GM18507 (cell line): ENCODE measurements at places on chromosomes 6 and 20.

DNA sequence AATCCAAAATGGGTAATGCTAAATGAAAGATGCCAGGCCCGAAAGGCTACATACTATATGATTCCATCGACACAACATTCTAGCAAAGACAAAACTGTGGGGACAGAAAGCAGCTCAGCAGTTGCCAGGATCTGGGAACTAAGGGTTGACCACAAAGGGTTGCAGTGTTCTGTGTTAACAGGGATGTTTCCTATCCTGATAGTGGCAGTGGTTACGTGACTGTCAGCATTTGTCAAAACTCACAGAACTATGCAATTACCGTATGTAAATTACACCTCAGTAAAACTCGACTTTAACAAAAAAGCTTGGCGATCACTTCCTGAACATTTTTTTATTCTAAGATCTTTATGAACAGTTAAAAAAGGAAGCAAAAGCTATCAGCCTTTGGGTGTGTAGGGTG lies 83.9 kb downstream of the BANF2 start:
- no peak for DNase-seq

DNA sequence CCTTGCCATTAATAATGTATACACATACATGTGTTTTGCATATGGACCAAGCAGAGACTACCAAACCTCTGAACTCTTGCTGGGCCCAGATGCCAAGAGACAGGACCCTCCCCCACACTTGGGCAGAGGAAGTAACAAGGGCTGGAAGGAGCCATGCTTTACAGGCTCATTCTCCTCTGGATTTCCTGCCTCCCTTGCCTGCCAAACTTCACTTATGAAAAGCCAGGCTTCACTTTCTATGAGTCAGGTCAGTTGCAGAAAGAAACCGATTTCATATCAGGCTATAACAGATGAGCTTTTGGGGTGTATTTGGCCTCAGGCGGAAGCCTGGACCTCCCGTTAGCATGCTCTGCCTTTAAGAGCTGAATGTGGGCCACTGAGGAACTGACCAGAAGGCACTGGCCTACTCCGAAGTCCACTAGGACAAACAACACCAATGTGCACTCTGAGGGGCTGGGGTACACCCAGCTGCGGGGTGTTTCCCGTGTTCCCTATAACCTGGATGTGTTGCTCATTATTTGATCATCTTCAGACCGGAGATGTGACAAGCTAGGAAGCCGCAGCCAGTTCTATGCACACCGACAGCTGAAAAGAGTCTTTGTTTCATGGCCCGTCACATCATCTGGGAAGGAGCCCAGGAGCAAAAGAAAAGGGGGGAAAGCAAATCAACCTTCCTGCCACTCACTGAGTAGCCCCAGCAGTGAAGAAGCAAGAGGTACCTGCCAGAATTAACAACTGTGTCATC lies 28.5 kb downstream of the HAO1 start:
- DNase-seq, result no peak

- no peak for DNase-seq
These were observed 31.8 kb downstream of the PHACTR1 start for GRCh38 chr6:12748411-12748810.

GRCh38 chr6:143236151-143236798 lies 175.6 kb downstream of the AIG1 start:
- no peak for DNase-seq

DNA sequence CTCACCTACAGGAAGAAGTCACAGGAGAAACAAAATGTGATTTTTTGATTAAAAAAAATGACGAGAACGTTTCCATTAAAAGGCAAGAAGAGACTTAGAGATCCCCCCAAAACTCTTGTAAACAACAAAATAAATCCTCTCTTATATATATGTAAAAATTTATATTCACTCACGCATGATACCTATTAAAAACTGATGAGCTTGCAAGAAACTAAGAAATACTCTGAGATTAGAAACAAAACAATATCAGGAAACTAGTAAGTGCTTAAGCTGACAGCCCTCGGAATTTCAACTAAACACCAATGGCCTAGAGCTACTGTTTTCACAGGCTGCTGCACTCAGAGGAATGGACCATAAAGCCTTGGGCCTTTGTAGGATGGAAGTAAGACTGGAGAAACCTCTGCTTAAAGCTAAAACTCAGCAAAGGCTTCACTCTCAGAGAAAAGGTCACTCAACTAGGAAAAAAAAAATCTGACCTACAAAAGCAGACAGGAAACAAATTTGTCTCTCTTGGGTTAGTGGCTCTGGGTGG lies 63.0 kb downstream of the MAP3K7 start:
- no peak for DNase-seq

GRCh38 chr6:35919085-35919826 lies 1.6 kb downstream of the SRPK1 start:
- DNase-seq, result no peak

DNA sequence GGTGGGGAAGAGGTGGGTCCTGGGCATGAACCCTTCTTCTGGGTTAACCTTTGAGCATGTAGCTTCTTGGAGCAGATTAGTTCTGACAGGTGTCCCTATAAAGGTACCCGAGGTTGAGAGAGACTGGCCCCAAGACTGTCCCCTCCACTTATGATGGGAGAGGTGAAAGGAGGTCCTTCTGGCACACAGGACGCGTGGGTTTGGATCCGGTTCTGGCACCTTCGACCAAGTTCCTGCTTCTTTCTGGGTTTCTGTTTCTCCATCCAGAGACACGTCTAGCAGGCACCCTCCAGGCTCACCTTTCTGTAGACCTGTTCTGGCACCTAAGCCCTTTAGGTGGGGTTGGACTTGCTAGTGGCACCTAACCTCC lies 4.1 kb downstream of the PAX1 start:
- no peak for DNase-seq

DNA sequence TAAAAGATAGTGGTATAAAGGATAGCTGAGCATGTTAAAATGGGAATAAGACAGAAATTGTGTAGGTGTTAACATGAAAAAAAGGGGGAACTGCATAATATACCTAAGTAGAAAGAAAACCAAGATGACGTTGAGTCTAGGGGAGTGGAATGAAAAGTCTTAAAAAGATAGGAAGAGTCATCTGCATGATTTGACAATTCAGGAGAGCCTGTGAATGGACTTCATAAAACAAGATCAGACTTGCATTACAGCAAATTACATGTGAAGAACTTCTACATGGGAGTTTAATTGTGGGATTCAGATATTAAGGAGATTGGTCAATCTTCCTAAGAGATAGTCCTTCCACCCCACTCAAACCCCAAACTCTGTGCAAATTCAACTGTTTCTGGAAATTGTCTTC lies 85.5 kb downstream of the WASF1 start:
- DNase-seq, result no peak

GRCh38 chr20:58700121-58700821 lies 7.7 kb downstream of the NPEPL1 start:
- DNase-seq, result no peak

DNA sequence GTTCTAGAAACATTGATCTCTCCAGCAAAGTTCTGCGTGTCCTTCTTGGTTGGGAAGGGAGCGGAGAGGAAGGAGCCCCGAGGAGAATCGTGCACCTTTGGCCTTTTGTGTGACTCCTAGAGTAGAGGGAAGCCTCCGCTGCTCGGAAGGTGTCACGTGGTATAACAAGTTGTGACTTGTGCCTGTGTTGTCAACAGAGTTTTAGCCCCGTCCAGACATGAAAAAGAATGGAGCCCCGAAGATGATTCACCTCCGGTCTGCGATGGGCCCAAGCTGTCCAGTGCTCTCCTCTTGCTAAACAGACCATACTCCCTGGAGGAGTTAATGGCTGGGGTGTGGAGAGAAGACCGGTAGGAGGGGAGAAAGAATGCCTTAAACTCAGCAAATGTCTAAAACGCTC lies 7.0 kb downstream of the EYA2 start:
- DNase-seq, result no peak

DNA sequence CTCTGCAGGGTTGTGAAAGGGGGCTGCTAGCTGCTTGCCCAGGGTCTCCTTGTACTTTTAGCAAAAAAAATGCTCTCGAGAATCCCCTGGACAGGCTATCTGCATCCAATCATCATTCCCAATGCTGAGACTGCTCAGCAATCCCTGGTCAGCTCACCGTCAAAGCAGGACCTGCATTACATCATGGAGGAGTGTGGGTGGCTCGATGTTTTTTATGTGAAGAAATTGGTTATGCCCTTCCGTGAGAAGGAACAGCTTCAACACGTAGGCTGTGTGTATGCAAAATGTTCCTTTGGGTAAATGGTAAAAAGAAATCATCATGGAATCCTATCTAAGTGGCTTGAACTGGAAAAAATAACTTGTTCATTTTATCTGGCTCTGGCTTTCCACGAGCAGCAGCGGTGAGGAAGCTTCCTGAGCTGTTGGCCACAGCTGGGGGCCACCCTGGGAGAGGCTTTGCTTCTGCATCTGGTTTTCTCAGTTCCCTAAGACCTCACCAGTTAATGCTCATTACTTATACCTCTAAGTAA lies 111.4 kb downstream of the FYN start:
- no peak for DNase-seq

- no peak for DNase-seq
These were observed 1.9 kb downstream of the MKKS start for GRCh38 chr20:10432079-10432478.

DNA sequence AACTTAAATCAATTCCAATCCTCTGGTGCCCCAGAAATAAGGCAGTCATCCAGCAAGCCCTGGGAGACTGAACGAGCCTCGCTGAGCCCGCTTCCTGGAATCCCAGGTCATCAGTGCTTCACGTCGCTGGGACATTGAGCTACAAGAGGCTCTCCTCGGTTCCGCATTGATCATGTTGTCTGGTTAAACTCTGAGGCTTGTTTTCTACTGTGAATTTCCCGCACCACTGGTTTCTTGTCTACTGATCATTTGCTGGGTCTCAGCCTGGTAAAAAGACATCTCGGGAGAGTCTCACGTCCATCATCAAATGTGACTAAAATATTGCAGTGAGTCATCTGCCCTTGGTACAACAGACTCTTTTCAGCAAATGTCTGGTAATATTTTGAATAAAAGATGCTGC lies 569.2 kb downstream of the QKI start:
- no peak for DNase-seq

- no peak for DNase-seq
These were observed 24.0 kb downstream of the PTGIS start for GRCh38 chr20:49543858-49544437.

DNA sequence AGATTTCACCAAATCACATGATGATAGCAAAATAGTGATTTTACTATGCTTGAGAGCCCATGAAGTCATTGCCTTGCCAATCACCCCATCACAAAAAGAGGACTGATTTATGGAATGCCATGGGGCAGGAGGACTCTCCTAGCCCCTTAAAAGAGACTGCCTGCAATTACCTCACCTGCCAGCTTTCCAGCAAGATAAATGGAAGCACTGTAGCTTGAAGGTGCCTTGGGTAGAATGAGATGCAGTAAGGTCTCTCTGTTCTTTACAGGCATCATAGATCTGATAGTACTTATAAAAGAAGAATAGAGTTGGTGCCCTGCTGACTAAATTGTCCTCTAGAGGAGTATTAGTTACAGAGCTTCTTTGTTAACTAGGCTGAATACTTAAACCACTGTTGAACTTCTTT lies 242.3 kb downstream of the TMEM242 start:
- DNase-seq, result no peak

GRCh38 chr6:154359161-154359574 lies 2.6 kb upstream of the IPCEF1 start:
- no peak for DNase-seq

- DNase-seq, result no peak
These were observed 8.8 kb downstream of the CD109 start for GRCh38 chr6:73704798-73705197.

DNA sequence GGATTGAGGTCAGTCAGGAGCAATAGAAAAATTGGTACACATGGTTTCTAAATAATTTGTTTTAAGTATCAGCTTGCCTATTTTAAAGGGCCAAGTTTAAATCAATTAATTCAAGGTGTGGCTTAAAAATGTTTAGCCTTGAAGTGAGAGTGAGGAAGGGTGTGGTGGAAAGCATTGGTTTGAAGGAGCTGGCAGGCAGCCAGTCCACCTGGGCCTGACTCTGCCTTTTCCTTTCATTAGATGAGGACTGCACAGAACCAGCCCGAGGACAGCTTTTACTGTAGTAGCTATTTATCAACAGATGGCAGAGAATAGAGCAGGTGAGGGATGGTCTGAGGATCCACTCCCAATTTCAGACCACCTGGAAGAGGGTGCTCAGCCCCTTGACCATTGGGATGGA lies 42.4 kb downstream of the DHX35 start:
- no peak for DNase-seq
